ENCODE measurements at places on chromosomes 16 and 17. TPM values are rescaled to one million over a fixed set of nuclear protein-coding genes. Genes with fewer than 3 reads are reported as not detected.

DNA sequence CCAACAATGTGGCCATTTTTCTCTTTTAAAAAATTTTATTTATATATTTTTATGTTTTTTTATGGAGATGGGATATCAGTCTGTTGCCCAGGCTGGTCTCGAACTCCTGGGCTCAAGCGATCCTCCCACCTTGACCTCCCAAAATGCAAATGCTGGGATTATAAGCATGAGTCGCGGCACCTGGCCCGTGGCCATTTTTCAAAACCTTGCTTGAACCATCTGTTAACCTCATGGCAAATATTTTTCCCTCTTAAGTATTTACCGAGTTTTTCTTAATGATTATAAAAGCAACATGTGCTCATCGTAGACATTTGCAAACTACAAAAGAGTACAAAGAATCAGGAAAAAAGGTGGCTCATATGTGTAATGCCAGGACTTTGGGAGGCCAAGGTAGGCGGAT lies 127.6 kb downstream of the ABCC6 start:
- H3K4me1 ChIP-seq = no peaks in the 10 kb centered on the region
- peaks cover 48% of the 10 kb centered on the region for H3K36me3 ChIP-seq
- H3K4me3 ChIP-seq = no peak overlapping the region
- no peak for DNase-seq

UTS2R gene
- not detected for total RNA-seq

DNA sequence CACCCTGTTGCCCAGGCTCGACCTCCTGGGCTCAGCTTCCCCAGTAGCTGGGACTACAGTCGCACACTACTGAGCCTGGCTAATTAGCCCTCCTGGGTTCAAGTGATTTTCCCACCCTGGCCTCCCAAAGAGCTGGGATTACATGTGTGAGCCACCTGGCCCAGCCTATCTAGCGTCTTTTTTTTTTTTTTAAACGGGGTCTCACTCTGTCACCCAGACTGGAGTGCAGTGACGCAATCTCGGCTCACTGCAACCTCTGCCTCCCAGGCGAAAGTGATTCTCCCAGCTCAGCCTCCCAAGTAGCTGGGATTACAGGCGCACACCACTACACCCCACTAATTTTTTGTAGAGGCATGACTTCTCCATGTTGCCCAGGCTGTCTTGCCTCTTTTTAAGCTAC lies 33.3 kb downstream of the GLG1 start:
- DNase-seq = no peak
- H3K4me3 ChIP-seq = no peak overlapping the region
- peaks cover 37% of the 10 kb centered on the region for H3K4me1 ChIP-seq
- H3K36me3 ChIP-seq = peaks cover 12% of the 10 kb centered on the region

TVP23B gene
- 25.5 TPM for total RNA-seq

DNA sequence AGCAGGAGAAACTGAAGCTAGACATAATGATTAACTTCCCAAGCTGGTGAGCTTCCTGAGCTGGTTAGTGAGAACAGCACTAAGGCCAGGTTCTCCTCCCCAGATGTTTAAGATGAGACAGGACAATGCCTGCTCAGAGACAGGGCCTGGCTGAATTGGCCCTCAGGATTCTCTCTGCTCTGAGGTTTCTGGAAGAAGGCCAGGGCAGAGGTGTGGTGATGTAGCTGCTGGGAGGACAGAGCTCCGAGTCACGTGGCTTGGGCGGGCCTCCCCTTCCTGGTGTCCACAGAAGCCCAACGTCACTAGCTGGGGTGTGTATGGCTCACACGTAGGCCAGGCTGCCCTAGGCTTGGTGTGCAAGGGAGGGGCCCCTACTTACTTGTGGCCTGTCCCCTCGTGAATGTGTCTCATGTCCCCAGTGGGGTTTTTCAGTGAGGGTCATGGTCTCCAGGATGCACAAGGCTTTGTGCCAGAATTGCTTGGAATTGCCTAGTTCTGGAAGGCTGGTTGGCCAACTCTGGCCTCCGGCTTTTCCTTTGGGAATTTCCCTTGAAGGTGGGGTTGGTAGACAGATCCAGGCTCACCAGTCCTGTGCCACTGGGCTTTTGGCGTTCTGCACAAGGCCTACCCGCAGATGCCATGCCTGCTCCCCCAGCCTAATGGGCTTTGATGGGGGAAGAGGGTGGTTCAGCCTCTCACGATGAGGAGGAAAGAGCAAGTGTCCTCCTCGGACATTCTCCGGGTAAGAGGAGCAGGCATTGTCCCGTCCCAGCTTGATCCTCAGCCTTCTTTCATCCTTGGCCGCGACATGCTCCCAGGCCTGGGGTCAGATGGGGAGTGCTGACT lies 3.4 kb downstream of the NOD2 start:
- H3K27me3 ChIP-seq = peaks cover 3% of the 10 kb centered on the region
- peaks cover 50% of the 10 kb centered on the region for H3K36me3 ChIP-seq
- H3K4me1 ChIP-seq = peaks cover 84% of the 10 kb centered on the region
- peak overlapping the region; percentile 81 for H3K27ac ChIP-seq
- peak overlapping the region; percentile 87 for H3K4me3 ChIP-seq
- DNase-seq = peak; percentile 84

GRCh38 chr16:53666786-53667415 lies 36.8 kb downstream of the RPGRIP1L start:
- H3K4me1 ChIP-seq = peaks cover 15% of the 10 kb centered on the region
- H3K27me3 ChIP-seq = no peaks in the 10 kb centered on the region
- H3K27ac ChIP-seq = no peak overlapping the region
- no peak for DNase-seq

ADAP2 gene
- 0.65 TPM for total RNA-seq

GRCh38 chr17:44970136-44970741 lies 2.1 kb upstream of the C1QL1 start:
- no peak overlapping the region for H3K27ac ChIP-seq
- H3K4me1 ChIP-seq = peaks cover 30% of the 10 kb centered on the region
- H3K27me3 ChIP-seq = peaks cover 71% of the 10 kb centered on the region
- peak overlapping the region; percentile 17 for H3K4me3 ChIP-seq
- H3K36me3 ChIP-seq = no peaks in the 10 kb centered on the region

GRCh38 chr17:73138541-73139138 lies 26.2 kb upstream of the SSTR2 start:
- no peak for DNase-seq
- no peak overlapping the region for H3K27ac ChIP-seq
- H3K4me1 ChIP-seq = peaks cover 11% of the 10 kb centered on the region
- peaks cover 6% of the 10 kb centered on the region for H3K27me3 ChIP-seq

- H3K36me3 ChIP-seq = no peaks in the 10 kb centered on the region
- no peaks in the 10 kb centered on the region for H3K4me1 ChIP-seq
- no peaks in the 10 kb centered on the region for H3K27me3 ChIP-seq
- H3K27ac ChIP-seq = no peak overlapping the region
These were observed 137.9 kb downstream of the SOX9 start for GRCh38 chr17:72258711-72259110.

GRCh38 chr16:68898026-68898425 lies 54.7 kb downstream of the TANGO6 start:
- H3K4me3 ChIP-seq = no peak overlapping the region
- no peaks in the 10 kb centered on the region for H3K27me3 ChIP-seq
- H3K27ac ChIP-seq = no peak overlapping the region

DNA sequence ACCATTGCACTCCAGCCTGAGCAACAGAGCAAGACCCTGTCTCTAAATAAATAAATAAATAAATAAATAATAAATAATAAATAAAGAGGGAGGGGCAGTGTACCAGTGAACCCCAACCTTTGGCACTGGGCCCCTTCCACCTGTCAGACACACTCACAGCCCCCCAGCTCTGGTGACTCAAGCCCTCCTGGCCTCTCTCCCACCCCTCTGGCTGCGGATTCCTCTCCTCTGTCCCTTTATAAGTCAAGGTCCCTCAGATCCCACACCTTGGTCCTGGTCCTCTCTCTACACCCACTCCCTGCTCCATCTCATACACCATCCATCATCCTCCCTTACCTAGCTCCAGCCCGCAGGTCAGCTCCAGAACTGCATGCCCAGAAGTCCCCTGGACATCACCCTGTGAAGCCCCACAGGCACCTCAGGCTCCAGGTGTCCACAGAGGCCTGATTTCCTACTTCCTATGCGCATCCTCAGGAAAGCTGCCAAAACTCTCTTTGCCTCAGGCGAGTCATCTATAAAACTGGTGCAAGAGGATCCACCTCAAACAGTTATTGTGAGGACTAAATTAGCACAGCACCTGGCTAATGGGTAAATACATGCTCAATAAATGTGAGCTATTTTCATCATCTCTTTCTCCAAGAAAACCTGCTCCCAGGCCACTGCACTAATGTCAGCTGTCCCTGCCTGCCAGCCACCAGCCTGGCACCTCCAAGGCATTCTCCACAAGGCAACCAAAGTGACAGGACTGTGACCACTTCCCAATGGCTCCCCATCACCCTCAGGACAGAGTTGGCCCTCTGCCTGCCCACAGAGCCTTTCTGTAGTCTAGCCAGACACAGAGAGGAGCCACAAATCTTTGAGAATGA lies 46.8 kb downstream of the BEAN1 start:
- peaks cover 36% of the 10 kb centered on the region for H3K4me1 ChIP-seq
- H3K4me3 ChIP-seq = no peak overlapping the region
- H3K27me3 ChIP-seq = peaks cover 11% of the 10 kb centered on the region
- H3K36me3 ChIP-seq = no peaks in the 10 kb centered on the region
- no peak for DNase-seq
- no peak overlapping the region for H3K27ac ChIP-seq

- peaks cover 26% of the 10 kb centered on the region for H3K4me1 ChIP-seq
- no peak overlapping the region for H3K4me3 ChIP-seq
- DNase-seq = no peak
- H3K36me3 ChIP-seq = peaks cover 32% of the 10 kb centered on the region
- H3K27me3 ChIP-seq = no peaks in the 10 kb centered on the region
These were observed 23.7 kb downstream of the ZNRF1 start for GRCh38 chr16:75022567-75022966.

DNA sequence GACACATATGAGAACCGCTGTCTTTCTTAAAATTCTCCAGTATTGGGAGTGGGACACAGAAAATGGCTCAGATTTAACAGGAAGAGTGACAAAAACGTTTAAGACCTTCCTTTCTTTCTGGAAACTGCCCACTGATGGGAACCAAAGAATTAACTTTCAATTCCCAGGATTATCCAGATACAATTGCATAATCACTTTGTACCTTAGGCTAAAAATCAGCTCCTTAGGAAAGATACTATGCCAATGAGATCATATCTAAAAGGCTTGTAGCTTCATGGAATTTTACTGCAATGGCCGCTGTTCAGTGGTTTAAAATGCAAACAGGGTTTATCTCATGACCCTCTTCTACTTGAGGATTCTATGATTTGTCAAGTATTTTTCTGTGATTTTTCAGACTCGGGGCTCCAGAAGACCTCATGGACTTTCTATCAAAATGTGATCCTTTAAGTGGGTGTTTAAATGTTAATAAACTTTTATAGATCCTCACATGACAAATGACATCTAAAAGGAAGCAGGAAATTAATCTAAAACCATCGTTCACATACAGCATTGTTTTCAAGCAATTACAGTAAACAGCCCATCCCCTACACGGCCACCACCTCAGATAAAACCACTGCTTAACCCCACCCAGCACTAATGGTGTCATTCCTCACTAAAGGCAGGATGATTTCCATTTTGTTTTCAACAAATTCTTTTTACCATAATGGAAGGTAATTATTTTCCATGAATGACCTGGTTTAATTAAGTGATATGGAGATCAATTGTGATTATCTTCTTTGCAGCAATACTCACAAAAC lies 31.6 kb upstream of the ERN1 start:
- peaks cover 2% of the 10 kb centered on the region for H3K4me1 ChIP-seq
- H3K4me3 ChIP-seq = no peak overlapping the region
- no peaks in the 10 kb centered on the region for H3K27me3 ChIP-seq
- H3K27ac ChIP-seq = no peak overlapping the region

RNF40 gene
- 96.2 TPM for total RNA-seq

DNA sequence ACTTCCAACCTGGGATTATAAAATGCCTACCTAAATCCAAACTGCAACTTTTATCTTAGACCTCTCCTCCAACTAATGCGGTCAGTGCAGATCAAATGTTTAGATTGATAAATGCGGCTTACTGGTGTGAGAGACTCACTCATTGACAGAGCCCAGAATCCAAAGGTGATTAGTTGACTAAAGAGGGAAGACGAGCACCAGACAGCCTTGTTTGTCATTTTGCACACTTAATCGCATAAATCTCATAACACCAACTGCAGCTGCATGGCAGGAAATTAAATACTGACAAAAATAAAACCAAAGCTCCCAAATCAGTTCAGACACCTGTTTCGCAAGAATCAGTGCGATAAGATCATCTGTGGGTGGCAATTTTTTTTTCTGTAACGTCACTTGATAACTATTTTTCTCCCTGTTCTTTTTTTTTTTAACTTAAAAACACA lies 35.9 kb downstream of the NACA2 start:
- peaks cover 28% of the 10 kb centered on the region for H3K27me3 ChIP-seq
- H3K4me3 ChIP-seq = no peak overlapping the region
- no peak for DNase-seq
- H3K4me1 ChIP-seq = peaks cover 7% of the 10 kb centered on the region
- no peaks in the 10 kb centered on the region for H3K36me3 ChIP-seq
- no peak overlapping the region for H3K27ac ChIP-seq

CX3CL1 gene
- not detected for total RNA-seq

CLN3 gene
- 42.9 TPM for total RNA-seq

DNA sequence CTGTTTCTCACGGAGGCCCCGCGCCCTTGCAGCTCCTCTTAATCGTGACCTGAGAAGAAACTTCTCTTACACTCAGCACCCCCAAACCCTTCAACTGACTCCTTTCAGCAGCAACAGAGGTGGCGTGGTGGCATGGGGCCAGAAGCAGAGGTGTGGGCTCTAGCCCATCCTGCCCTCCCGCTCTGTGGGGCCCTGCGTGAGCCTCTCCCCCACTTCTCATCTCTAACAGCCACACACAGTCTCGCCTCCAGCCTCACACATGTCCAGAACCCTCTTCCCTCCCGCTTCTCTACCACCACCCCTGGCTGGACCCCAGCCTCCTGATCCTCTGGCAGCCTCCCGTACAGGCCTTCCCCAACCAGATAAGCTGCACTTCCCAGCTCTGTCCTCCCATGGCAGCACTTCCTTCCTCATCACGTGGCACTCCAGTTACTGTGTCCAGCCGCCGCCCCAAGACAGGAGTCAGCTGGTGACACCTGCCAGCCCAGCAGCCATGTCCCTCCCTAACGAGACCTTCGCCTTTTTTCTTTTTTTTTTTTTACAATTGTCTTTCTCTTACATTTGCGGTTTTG lies 30.5 kb downstream of the NSMCE1 start:
- peaks cover 88% of the 10 kb centered on the region for H3K4me1 ChIP-seq
- H3K27me3 ChIP-seq = no peaks in the 10 kb centered on the region
- H3K27ac ChIP-seq = peak overlapping the region; percentile 100
- peaks cover 52% of the 10 kb centered on the region for H3K36me3 ChIP-seq

- no peak overlapping the region for H3K4me3 ChIP-seq
- peaks cover 3% of the 10 kb centered on the region for H3K36me3 ChIP-seq
- no peaks in the 10 kb centered on the region for H3K4me1 ChIP-seq
- DNase-seq = no peak
- no peak overlapping the region for H3K27ac ChIP-seq
- no peaks in the 10 kb centered on the region for H3K27me3 ChIP-seq
These were observed 49.3 kb downstream of the TRAF4 start for GRCh38 chr17:28792877-28793661.

DNA sequence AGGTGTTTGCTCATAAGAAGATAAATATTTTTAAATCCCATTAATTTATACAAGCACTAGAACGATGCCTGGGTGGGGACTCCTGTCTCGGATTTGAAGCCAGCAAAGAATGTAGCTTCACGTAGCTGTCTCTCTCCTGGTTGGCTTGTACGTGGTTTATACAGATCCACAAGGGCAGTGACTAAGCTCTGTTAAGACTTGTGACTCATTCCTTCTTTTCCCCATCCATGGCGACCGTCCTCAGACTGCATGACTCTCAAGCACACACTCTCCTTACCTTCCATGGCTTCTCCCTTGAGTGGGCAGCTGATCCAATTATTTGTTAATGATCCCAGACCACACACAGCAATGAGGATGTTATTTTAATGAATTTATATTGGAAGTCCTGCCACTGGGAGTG lies 679.7 kb upstream of the SOX9 start:
- H3K4me1 ChIP-seq = no peaks in the 10 kb centered on the region
- no peak overlapping the region for H3K27ac ChIP-seq
- no peaks in the 10 kb centered on the region for H3K36me3 ChIP-seq
- DNase-seq = no peak
- H3K4me3 ChIP-seq = no peak overlapping the region

WBP2 gene
- total RNA-seq = 107 TPM

All from activated CD4-positive, alpha-beta memory T cell treated with anti-CD3 and anti-CD28 coated beads, Interleukin-2, amount 10 ng/mL, durations not matched to agents 7 days and 5 days (primary cell).